ENCODE measurements at places on chromosomes 7 and 10.

- DNase-seq: no peak
These were observed 1407.5 kb upstream of the LRRTM3 start for GRCh38 chr10:65518379-65518778.

GRCh38 chr7:134985894-134986362 lies 380 bp upstream of the AGBL3 start:
- no peak for DNase-seq

- DNase-seq: no peak
These were observed 37.1 kb downstream of the REEP3 start for GRCh38 chr10:63558132-63558784.

DNA sequence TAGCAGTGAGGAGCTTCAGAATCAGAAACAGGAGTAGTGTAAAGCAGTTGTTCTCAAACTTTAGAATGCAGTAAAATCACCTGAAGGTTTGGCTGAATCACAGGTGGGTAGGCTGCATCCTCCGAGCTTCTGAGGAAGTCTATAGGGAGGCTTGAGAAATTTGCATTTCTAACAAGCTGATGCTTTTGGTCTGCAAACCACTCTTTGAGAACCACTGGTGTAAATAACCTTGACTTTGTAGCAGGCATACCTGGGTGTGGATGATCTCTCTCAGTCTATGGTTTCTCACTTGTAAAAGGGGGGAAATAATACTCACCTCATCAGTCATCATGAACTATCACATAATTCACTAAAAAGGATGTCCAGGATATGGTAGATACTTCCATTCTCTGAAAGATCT lies 118.1 kb downstream of the SRI start:
- DNase-seq: no peak

DNA sequence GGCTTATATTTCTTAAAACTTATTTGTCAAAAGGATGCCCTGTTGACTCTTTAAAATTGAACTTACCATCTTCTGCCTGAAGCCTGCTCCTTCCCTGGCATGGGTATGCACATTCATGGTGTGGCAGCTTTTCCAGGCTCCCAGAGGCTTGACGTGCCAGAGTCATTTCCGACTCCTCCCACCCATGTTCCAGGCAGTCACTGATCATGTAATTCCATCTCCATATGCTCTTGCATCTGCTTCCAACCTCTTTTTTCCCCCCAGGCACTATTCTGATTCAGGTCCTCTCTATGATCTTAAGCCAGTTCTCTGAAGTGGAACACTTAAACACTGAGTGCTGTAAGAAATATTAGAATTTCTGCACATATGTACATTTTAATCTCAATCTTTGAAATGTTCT lies 82.2 kb downstream of the CFAP58 start:
- no peak for DNase-seq

- DNase-seq: no peak
These were observed 61.3 kb upstream of the PTN start for GRCh38 chr7:137404660-137405317.

DNA sequence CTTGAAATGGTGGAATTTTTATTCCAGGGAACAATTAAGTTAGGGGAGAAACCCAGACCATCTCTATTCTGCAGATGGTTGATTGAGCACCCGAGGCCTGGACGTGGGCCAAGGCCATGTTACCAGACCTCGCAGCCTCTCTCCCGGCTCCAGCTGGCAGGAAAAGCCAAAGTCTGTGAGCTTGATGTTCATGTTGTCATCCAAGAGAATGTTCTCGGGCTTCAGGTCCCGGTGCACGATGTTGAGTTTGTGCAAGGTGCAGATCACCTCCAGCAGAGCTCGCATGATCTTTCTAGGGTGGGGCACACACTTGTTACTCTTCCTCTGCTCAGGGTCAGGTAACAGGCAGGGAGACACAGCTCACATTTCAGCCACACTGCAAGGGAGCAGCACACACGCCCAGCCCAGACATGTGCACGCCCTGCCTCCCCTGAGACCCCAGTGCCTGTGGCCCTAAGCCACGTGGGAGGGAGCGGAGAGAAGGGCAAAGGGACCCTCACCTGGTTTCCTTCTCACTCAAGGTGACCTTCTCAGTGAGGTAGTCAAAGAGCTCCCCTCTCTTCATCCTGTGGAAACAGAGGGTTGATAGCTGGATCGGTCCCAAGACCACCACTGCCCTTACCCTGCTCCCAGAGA lies 9.5 kb downstream of the PHKG1 start:
- DNase-seq: no peak

- DNase-seq: no peak
These were observed 229.4 kb downstream of the LRMDA start for GRCh38 chr10:75660823-75661222.

GRCh38 chr10:72007246-72007892 lies 43.2 kb downstream of the CHST3 start:
- no peak for DNase-seq

Measured in CD4-positive, alpha-beta T cell treated with Interleukin-10 for 1 hour (primary cell).